ENCODE measurements at places on chromosomes 7 and 10.

- DNase-seq, result no peak
Measured at GRCh38 chr10:11293332-11293731, 275.7 kb downstream of the CELF2 start.

- no peak for DNase-seq
Measured at GRCh38 chr10:25390733-25391132, 215.9 kb downstream of the GPR158 start.

- no peak for DNase-seq
Measured at GRCh38 chr10:110356628-110357245, 52.0 kb upstream of the SMNDC1 start.

- no peak for DNase-seq
Measured at GRCh38 chr10:32189400-32190084, 133.3 kb upstream of the KIF5B start.

- DNase-seq, result no peak
Measured at GRCh38 chr10:17907641-17908040, 44.1 kb upstream of the SLC39A12 start.

DNA sequence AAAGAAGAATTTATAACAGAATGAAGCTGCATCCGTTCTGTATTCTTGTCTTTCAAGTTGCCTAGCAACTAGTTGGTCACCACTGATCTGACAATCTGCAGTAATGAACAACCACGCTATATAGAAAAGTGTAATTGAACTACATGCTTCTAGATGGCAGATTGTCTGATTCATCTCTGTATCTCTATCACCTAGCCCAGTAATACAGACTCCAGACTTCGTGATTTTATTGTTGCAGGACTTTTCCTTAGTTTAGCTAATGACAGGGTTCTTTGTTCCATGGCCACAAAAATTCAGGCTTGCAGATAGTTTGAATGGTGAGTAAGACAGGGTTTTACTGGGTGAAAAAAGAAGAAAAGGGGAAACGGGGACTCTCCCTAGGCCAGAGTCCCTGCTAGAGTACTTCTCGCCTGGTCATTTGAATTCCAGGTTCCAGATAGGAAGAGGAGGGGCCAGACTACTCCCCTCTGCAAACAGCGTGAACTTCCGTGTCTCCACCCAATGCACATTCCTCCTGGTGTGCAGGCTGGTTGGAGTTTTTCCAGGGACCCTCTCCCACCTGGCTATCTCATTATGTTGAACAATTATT is 45.9 kb downstream of the COL1A2 start:
- DNase-seq, result peak; percentile 91

DNA sequence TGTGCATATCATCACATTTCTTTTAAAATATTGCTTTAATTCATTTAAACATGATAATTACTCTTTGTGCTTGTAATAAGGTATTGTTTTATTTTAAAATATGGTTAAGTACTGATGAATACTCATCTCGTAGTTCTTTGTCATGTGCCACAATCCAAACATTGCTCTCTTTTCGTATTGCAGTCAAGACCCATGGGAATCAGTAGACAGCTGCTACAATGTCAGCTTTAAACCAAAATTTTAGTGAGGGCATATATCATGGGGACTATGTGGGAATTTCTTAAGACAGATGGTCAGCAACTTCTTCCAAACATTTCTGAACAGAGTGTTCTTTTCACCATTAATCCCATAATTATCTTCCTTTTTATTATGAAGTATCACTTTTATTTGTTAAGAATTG is 77.2 kb upstream of the FZD1 start:
- no peak for DNase-seq

DNA sequence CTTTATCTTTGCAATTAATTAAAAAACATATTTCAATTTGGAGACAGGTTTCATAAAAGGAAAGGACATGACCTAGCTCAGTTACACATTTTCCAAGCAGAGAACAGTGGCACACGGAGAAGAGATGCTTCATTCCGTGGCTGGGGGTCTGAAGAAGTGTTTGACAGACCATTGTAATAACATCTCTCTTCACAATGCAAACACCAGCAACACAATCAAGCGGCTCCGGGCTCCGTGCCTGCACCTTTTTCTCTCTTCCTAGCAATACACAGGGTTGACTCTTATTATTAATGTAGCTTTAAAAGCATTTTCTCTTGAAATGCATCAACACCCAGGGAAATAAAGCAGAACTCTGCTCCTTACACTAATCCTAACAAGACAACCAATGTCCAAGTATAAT is 261.0 kb upstream of the AOAH start:
- DNase-seq, result peak; percentile 76

- DNase-seq, result peak; percentile 12
Measured at GRCh38 chr10:118827466-118828155, 72.8 kb upstream of the CACUL1 start.

GRCh38 chr7:37336259-37336658 is 112.4 kb downstream of the ELMO1 start:
- DNase-seq, result no peak

DNA sequence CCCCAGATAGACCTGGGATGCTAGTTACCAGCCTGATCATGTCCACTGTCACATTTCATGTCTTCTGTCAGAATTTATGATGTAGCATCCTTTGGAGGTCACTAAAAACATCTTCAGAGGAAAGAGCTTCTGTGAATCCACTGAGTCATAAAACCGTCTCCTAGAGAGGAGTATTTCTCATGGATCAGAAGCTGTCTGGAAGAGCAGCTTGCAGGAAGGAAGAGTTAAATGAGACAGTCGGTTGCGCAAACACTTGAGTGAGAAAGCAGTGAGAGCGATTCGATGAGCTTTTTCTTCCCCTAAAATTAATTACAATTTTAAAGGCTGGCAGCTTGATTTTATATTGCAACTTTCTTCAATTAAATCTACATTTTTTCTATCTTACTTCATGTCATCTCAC is 47.2 kb upstream of the WDR11 start:
- no peak for DNase-seq

DNA sequence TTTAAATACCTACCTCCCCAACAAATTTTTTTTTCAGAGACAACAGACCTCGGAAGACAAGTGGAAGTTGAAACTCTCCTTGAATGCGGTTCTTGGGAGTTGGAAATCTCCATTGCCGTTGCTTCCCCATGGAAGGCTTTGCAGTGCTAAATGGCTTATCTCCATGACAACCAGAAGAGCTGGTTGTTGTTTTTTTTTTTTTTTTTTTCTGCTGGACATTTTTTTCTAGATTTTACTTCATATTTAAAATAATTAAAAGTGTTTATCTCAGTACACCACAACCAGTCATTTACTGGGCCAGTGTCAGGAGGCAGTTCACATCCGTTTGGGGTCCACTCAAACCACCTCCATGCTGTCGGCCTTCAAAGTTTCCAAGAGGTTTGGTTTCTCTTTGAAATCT is 348.5 kb upstream of the PRKCQ start:
- DNase-seq, result no peak

GRCh38 chr7:1761774-1762173 is 91.7 kb downstream of the ELFN1 start:
- no peak for DNase-seq

GRCh38 chr7:6168477-6168868 is 104.0 kb downstream of the CYTH3 start:
- DNase-seq, result no peak

- no peak for DNase-seq
Measured at GRCh38 chr7:69196593-69196992, 401.7 kb upstream of the AUTS2 start.

DNA sequence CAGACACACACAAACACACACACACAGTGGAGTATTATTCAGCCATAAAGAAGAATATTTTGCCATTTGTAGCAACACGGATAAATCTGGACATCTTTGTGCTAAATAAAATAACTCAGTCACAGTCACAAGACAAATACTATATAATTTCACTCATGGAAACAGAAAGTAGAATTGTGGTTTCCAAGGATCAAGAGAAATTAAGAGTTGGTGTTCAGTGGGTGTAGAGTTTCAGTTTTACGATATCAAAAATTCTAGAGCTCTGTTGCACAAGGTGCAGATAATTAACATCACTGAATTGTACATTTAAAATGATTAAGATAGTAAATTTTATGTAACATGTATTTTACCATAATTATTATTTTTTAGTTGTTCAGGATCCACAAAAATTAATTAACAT is 1235.0 kb downstream of the XPNPEP1 start:
- DNase-seq, result no peak

- DNase-seq, result no peak
Measured at GRCh38 chr10:109992485-109992884, 15.3 kb upstream of the ADD3 start.

GRCh38 chr7:112635742-112636141 is 154.5 kb downstream of the TMEM168 start:
- DNase-seq, result no peak

DNA sequence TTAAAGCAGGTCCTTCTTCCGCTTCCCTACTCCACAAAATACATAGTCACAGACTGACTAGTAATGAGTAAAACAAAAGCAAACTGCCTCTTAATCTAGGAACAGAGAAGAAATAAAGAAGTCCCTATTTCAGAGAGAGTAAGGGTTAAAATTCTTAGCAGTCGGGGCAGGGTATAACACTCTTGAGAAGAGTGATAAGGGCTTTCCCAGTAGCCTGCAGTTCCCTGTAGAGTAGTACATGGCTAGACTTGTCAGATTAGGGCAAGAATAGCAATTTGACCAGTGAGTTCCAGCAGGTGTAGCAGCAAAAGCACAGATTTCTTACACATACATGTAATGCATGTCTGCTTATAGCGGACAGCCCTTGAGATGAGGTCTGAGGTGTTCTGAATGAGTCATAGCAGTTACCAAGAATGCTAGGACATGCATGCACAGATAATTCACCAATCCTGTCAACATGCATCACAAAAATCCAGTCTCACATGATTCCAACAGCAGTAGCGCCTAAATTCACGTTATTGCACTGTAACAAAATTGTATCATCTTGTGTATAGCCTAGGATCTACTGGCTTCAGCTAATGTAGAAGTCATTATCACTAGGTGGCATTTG is 40.7 kb downstream of the BTRC start:
- DNase-seq, result no peak

GRCh38 chr7:50147951-50148808 is 55.1 kb upstream of the ZPBP start:
- DNase-seq, result no peak

DNA sequence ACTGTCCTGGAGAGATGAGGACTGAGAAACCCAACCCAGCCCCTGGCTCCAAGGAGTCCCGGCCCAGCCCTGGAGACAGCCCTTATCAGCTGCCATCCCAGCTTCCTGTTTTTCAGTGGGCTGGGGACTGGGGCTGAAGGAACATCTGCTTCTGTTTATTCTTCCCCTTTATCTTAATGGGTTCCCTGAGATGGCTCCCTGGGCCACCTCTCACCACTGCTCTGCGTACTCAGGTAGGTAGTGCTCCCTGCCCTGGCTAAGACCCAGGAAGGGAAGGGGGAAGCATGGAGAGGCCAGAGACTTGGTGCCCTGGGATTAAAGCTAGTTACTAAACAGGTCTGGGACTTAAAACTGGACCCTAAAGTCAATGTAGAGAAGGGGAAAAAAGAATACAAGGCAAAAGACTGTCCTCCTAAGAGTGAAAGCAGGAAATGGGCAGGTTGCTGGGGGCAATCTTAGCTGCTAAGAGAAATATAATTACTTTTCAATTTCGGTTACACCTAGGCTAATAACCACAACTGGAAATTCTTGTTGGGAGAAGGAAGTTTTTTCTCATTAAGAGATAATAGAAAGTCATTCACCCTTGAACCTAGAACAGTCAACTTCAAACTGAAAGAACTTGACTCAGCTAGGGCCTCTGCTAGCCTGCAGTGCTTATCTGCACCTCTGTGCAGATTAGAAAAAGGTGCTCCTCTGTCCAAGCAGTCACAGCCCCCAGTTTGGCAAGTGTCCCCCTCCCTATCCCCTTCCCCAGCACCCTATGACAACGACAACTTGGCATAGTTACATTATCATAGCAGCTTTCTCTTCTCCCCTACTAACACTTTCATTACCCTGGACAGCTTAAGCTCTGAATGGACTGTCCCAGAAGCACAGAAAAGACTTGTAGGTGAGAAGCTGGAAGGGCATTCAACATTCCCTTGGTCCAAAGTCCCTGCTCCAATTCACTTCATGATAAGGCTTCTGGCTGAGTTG is 65.6 kb upstream of the KDM7A start:
- peak; percentile 91 for DNase-seq

GRCh38 chr10:88664142-88664541 is at the start of gene LIPF:
Gene LIPF (plus strand): TSS chr10:88664442. CDS start chr10:88667298, 2,856 bp downstream.
- no peak for DNase-seq

GRCh38 chr7:105797652-105798051 is 78.7 kb downstream of the ATXN7L1 start:
- no peak for DNase-seq

DNA sequence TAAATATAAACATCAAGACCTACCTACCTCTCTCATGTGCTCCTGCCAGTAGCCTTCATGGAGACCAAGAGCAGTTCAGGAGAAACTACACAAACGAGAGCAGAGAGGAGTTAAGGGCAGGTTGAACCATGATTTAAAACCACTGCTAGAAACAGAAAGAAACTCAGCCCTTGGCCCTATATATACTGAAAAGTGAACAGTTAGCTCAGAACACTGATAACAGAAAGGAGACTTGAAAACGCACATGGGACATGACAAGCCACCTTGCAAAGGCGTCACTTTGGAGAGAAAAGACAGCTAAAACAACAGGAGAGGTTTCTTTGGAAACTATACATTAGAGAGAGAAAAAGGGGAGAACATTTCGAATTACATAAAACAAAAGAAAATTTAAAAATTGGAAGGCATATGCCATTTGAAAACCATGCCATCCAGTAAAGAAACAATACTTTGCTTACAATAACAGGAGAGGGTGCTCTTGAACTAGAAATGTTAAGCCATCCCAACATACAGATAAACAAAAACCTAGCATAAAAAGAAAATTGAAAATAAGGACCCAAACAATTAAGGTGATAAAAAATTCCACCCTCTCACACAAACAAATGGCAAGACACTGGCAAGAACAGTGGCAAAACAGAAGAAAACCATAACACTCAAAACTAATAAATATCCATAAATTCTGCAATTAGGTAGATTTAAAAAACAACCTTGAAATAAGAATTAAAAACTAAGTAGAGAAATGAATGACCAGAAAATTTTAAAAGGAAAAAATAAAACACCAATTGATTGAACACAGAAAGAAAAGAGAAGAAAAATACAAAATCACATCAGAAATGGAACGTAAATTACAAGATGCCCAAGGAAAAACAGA is 232.7 kb downstream of the IMMP2L start:
- no peak for DNase-seq

- peak; percentile 20 for DNase-seq
Measured at GRCh38 chr10:76874176-76874575, 763.4 kb downstream of the KCNMA1 start.

Measured in NCI-H69 (cell line).